HFFc6 (cell line): ENCODE measurements at places on chromosomes 16 and 17. TPM values are rescaled to one million over a fixed set of nuclear protein-coding genes. Genes with fewer than 3 reads are reported as not detected.

TBC1D3L gene
- 0.31 to 1.3 TPM (median 0.43 TPM) in 3 replicates for total RNA-seq

KRT28 gene
- total RNA-seq = not detected in 3 replicates

- peaks cover 3% of the 10 kb centered on the region for H3K27me3 ChIP-seq
- no peak for DNase-seq
- no peak overlapping the region for H3K27ac ChIP-seq
- H3K4me1 ChIP-seq = peaks cover 18% of the 10 kb centered on the region
- 0 out of 2 replicates have a peak, but pooled peaks cover 3% of the 10 kb centered on the region for H3K36me3 ChIP-seq
These were observed 45.0 kb upstream of the ARHGAP44 start for GRCh38 chr17:12744298-12744697.

DNA sequence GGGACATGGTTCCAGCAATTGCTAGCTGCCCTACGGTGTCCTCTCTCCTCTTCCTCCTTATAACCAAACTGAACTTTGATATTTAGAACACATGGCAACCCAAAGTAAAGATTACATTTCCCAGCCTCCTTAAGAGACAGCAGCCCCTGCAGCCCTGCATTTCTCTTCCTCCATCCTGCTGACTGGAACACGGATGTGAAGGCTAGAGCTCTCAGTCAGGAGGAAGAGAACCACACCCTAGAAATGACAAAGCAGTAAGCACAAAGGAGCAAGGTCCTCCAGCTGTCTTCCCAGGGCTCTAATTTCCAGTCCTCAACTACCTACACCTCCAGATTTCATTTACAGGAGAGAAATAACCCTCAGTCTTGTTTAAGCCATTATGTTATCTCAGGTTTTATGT lies 10.9 kb downstream of the DYNC1LI2 start:
- peak overlapping the region; percentile 11; the same call in 1 of the 2 replicates for H3K4me3 ChIP-seq
- peak overlapping the region; percentile 94 for H3K27ac ChIP-seq
- H3K27me3 ChIP-seq = no peaks in the 10 kb centered on the region; the same call in 1 of the 2 replicates
- H3K4me1 ChIP-seq = peaks cover 43% of the 10 kb centered on the region

DNA sequence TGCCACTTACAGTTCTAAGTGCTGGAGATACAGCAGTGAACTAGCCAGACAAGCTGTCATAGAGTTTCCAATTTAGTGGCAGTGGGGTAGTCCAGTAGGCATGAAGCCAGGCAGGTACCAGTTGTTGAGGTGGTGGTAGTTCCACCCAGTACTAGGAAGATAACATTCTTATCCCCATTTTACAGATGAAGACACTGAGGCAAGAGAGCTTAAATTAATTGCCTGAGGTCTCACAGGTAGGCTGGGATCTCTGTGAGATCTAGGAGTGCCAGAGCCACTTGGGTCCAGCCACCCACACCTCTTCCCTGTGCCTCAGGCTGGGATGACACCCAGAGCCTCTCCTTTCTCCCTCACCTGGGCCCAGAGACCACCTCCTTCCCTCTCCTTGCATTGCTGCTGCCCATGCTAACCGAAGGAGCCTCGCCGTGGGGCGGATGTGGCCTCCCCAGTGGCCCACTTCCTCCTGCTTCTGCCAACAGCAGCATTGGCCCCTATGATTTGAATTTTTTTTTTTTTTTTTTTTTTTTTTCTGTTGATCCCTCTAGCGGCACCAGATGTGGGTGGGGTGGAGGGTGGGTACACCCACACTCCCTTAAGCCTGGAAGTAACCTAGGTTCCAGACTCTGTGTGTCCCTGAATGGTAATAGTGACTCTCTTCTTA lies 114.0 kb downstream of the PRKCB start:
- no peak for DNase-seq
- no peak overlapping the region for H3K27ac ChIP-seq
- H3K36me3 ChIP-seq = no peaks in the 10 kb centered on the region
